ENCODE measurements at places on chromosomes 7 and 10.

DNA sequence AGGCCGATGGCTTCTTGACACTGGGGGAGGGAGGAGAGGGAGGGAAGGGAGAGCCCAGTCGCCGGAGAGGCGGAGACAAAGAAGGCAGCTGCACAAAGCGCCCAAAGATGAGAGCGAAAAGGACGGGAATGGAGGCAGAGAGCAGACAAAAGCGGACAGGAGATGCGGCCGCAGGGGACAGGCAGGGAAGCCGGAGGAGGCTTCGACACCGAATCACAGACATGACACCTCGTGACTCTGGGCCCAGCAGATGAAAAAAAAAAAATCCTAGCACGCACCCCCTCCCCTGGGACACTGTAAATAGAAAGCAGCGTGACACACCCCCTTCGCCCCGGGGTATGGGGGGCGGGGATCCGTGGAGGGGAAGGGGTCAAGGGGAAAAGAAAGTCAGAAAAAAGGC, 976 bp downstream of the NAT16 start:
- DNase-seq, result no peak

- no peak for DNase-seq
Measured at GRCh38 chr10:30820261-30820991, 190.9 kb upstream of the LYZL2 start.

GRCh38 chr10:95289003-95289920, 1.5 kb downstream of the PDLIM1 start:
- DNase-seq, result no peak

DNA sequence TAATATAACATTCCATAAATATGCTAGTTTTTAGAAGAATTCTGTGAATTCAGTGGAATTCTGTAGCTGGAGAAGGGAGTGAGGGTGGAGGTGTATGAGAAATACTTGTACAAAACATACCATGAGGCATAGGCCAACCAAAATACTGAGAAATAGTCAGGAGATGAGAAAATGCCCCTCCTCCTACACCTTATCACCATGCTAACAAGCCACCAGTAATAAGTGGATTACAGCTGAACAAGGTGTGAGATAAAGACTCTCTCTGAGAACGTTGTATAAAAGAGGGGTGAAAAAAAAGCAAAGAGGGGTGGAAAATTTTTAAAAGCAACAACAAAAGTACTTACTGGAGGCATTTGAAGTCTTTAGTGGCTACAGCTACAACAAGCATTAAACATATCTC, 90.4 kb upstream of the IGFBP3 start:
- DNase-seq, result no peak

DNA sequence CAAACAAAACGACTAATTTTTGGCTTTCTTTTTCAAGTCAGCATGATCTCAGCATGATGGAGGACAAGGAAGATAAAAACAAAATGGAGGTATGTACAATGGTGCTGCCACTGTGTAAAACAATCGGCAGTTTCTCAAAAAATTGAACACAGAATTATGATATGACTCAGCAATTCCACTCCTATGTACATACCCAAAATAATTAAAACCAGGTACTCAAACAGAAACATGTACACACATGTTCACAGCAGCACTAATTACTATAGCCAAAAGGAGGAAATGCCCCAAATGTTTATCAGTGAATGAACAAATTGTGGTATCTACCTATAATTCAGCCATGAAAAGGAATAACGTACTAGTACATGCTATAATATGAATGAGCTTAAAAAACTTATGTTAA, 29.9 kb downstream of the SNX13 start:
- DNase-seq, result peak; percentile 14

GRCh38 chr7:112056409-112056808, 149.8 kb downstream of the DOCK4 start:
- peak; percentile 34 for DNase-seq

All from activated CD4-positive, alpha-beta T cell treated with anti-CD3 and anti-CD28 coated beads, Interleukin-2, Interleukin-6, amounts not matched to agents 100 ng/mL and 50 ng/mL, durations not matched to agents 16 hours and 8 hours (primary cell).